ENCODE measurements at places on chromosomes 2 and 18.

DNA sequence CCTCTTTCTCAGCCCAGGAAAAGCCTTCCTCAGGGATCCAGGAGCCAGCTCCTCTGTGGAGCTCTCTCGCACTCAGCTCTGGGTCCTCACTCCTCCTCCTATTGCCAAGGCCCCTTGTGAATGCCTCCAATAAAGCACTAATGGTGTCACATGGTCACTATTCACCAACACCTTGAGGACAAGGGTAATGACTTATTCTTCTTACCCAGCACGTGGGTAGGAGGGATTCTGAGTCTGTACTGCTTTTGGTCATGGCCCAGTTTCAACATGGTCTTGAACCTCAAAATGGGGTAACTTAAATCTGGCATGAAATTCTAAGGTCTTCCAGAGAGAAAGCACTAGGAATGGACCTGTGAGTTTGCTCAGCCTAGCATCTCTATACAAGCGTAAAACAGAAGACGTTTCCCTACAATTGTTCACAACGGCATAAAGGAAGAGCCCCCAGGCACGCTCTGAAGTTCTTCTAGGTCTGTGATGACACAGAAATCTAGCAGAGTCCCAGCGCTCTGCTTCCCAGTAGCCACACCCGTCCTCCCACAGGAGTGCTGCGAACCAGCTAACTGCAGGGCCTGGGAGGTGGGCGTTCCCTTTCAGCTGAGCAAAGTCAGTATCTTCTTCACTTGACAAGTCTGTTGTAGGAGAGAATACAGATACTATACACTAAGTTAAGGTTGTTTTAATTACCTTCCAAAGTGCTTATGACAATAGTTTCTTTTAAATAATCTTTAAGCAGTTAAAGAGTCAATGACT lies 14.6 kb upstream of the KIDINS220 start:
- DNase-seq = peak; percentile 43

DNA sequence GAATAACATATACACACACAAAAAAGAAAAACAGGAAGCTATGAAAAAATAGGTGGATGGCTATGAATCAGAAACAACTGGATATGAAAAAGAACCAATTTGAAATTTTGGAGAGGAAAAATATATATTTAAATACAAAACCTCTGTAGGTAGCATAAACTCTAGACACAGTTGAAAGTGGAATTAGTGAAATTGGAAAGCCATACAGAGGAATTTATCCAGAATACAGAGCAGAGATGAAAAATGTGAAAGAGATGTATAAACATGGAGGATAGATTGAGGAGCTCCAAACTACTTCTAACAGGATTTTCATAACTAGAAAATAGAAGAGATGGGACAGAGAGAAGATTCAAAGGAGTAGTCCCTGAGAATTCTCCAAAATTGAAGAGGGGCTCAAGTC lies 168.8 kb downstream of the SEPTIN10 start:
- DNase-seq = no peak

GRCh38 chr2:213991453-213992108 lies 419.3 kb upstream of the VWC2L start:
- no peak for DNase-seq

DNA sequence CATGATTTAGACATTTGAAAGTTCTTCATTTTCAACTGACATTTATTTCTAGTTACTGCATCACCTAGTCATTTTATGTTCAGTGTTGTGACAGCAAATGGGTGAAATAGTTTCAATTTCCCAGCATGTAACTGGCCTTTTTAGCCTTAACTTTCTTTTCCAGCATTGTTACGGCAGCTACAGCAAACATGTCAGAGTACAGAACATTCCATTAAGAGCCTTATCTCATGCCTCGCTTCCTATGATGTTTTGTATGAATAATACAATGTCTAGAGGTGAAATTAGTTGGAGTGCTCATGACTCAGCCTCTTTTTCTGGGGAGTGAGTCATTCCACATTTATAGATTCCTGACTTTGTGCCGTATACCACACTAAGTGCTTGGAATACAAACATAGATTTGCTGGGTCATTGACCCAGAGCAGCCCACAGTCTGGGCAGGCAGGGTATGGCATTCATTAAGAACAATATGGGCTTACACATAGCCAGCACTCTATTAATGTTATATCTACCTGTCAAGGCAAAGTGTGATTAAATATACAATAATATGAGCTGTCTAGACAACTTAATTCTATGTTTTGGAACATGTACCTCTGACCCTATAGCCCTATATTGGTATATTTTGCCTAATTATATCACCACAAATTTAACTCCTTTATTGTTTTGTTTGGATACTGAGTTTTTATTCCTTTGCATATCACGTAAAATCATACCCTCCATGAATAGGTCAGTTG lies 72.2 kb downstream of the MAP2 start:
- no peak for DNase-seq

DNA sequence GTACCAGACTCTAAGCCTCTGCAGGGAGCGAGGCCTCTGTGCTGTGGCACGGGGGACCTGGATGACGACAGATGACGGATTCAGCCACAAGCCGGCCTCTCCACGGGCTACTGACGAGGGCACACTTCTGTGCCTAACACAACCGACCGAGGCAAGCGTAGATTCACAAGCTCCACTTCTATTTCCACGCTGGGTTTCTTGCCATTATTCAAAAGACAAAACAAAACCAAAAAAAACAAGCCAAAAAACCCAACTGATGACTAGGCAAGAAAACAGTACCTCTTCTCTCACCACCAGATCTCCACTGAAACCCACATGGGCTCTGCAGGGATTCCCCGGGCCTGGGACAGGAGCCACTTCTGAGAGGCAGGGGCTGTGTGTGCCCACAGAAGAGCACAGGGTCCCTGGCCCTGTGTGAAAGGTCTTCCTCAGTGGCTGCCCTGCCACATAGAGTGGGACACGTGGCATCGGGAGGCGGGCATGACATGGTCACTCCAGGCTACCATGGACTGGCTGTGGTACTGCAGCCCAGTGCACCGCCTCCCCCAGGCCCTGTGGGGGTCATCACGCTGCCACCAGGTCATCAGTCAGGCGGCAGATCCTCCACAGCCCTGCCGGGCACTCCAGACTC lies 254.7 kb downstream of the HDAC4 start:
- DNase-seq = no peak

GRCh38 chr18:55510809-55511208 lies 77.2 kb downstream of the TCF4 start:
- no peak for DNase-seq

DNA sequence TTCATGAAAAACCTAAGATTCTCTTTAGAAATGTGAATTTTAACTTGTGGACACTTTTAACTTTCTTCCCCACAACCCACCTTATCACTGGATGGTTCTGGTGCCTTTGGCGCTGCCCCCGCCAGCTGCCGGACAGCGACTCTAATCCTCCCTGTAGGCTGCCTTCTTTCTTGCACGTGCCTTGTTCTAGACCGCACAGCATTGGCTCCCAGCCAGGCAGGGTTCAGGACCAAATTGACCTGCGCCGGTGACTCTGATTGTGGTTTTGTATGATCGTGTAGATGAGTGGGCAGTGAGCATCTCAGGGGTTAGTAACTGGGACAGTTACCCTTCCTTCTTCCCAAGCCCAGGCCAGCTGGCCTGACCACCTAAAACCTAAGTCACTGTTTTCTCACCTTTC lies 106.8 kb downstream of the ASAP2 start:
- no peak for DNase-seq

- no peak for DNase-seq
These were observed 1362.7 kb upstream of the FAM98A start for GRCh38 chr2:34961822-34962221.

GRCh38 chr2:55869637-55870325 lies 53.8 kb downstream of the EFEMP1 start:
- no peak for DNase-seq

DNA sequence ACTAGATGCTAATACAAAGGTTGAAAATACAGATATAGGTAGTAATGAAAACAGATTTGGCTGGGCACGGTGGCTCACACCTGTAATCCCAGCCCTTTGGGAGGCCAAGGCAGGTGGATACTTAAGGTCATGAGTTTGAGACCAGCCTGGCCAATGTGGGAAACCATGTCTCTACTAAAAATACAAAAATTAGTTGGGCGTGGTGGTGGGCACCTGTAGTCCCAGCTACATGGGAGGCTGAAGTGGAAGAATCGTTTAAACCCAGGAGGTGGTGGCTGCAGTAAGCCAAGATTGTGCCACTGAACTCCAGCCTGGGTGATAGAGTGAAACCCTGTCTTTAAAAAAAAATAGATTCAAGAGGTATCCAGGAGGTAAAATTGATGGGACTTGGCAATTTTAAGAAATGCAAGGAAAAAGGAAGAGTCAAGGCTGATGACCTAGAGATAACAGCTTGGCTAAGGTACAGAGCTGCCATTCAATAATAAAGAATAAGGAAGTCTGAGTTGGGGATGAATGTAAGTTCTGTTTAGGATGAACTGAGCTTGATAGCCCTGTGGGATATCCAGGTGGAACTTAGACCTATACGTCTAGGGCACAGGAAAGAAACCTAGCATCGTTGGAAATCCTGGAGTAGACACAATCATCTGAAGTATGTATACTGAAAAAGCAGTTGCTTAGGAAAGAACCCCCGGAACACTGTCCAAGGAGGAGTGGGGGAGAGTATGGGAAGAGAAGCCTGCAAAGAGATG lies 9.1 kb downstream of the MAT2A start:
- no peak for DNase-seq

Measured in H9 (cell line).